ENCODE measurements at places on chromosomes 5 and 9.
A peak's percentile ranks its signal among the peaks of the same experiment; 100 is the strongest.

GRCh38 chr5:105745111-105745510 lies 1925.6 kb downstream of the EFNA5 start:
- no peak overlapping the region for H3K4me3 ChIP-seq
- DNase-seq = no peak
- H3K4me1 ChIP-seq = no peaks in the 10 kb centered on the region
- no peak overlapping the region for H3K27ac ChIP-seq
- H3K36me3 ChIP-seq = no peaks in the 10 kb centered on the region
- no peaks in the 10 kb centered on the region for H3K27me3 ChIP-seq

- H3K4me1 ChIP-seq = no peaks in the 10 kb centered on the region
- no peaks in the 10 kb centered on the region for H3K36me3 ChIP-seq
- no peak for DNase-seq
- H3K27me3 ChIP-seq = peaks cover 3% of the 10 kb centered on the region
These were observed 117.9 kb downstream of the MELK start for GRCh38 chr9:36690412-36691168.

- no peaks in the 10 kb centered on the region for H3K4me1 ChIP-seq
- no peak for DNase-seq
- no peak overlapping the region for H3K4me3 ChIP-seq
- no peak overlapping the region for H3K27ac ChIP-seq
- H3K27me3 ChIP-seq = no peaks in the 10 kb centered on the region
- H3K36me3 ChIP-seq = no peaks in the 10 kb centered on the region
These were observed 206.4 kb downstream of the PAPPA start for GRCh38 chr9:116360016-116360415.

DNA sequence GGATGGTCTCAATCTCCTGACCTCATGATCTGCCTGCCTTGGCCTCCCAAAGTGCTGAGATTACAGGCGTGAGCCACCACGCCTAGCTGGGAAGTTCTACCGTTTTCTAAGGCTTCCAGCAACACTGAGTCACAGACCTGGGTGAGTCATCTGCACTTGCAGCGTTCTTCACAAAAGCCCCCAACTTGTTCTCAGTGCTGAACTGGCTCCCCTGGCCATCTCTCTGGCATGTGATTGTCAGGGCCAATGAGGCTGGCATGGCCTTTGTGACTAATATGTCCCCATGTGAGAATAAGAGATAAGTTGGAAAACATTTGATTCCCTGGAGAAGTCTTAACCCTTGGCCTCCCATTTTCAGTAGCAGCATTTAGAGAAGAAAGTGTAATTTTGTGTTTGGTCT lies 124.4 kb downstream of the WDR41 start:
- no peak overlapping the region for H3K27ac ChIP-seq
- no peak overlapping the region for H3K4me3 ChIP-seq
- no peaks in the 10 kb centered on the region for H3K27me3 ChIP-seq
- DNase-seq = no peak
- no peaks in the 10 kb centered on the region for H3K4me1 ChIP-seq
- H3K36me3 ChIP-seq = no peaks in the 10 kb centered on the region

- no peak overlapping the region for H3K4me3 ChIP-seq
- no peaks in the 10 kb centered on the region for H3K36me3 ChIP-seq
- no peaks in the 10 kb centered on the region for H3K27me3 ChIP-seq
These were observed 58.2 kb upstream of the EQTN start for GRCh38 chr9:27355166-27355565.

DNA sequence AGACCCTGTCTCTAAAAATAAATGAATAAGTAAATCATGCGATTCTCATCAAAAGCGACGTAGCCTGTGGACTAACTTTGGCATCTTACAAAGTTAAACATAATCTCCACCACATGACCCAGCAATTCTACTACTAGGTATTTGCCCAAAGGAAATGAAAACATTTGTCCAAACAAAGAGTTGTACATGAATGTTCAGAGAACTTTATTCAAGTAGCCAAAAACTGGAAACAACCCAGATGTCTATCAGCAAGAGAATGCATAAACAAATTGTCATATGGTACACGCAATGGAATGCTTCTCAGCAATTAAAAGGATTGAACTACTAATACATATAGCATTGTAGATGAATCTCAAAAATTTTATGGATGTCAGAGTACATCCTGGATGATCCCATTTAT lies 82.6 kb downstream of the ADRB2 start:
- no peak overlapping the region for H3K4me3 ChIP-seq
- DNase-seq = no peak
- no peaks in the 10 kb centered on the region for H3K36me3 ChIP-seq
- no peaks in the 10 kb centered on the region for H3K4me1 ChIP-seq

- H3K27ac ChIP-seq = no peak overlapping the region
- peak overlapping the region; percentile 31 for H3K4me3 ChIP-seq
- no peaks in the 10 kb centered on the region for H3K36me3 ChIP-seq
- H3K4me1 ChIP-seq = peaks cover 7% of the 10 kb centered on the region
- H3K27me3 ChIP-seq = peaks cover 3% of the 10 kb centered on the region
These were observed 129.6 kb downstream of the KCNIP1 start for GRCh38 chr5:170633235-170634081.

GRCh38 chr5:76548525-76549229 lies 74.5 kb downstream of the F2RL2 start:
- H3K4me1 ChIP-seq = peaks cover 42% of the 10 kb centered on the region
- no peak for DNase-seq
- H3K27me3 ChIP-seq = no peaks in the 10 kb centered on the region
- H3K4me3 ChIP-seq = no peak overlapping the region
- H3K27ac ChIP-seq = peak overlapping the region; percentile 77
